Naive thymus-derived CD4-positive, alpha-beta T cell (primary cell): ENCODE measurements at places on chromosomes 12 and 14. TPM values are rescaled to one million over a fixed set of nuclear protein-coding genes. Genes with fewer than 3 reads are reported as not detected.

- no peaks in the 10 kb centered on the region for H3K36me3 ChIP-seq
- DNase-seq = no peak
- no peaks in the 10 kb centered on the region for H3K27me3 ChIP-seq
- H3K4me3 ChIP-seq = no peak overlapping the region
- no peaks in the 10 kb centered on the region for H3K4me1 ChIP-seq
These were observed 67.8 kb downstream of the HMGA2 start for GRCh38 chr12:65891987-65892481.

GRCh38 chr14:55245657-55246268 lies 25.5 kb upstream of the FBXO34 start:
- no peak overlapping the region for H3K4me3 ChIP-seq
- H3K27me3 ChIP-seq = no peaks in the 10 kb centered on the region
- no peak overlapping the region for H3K27ac ChIP-seq
- peak; percentile 45 for DNase-seq
- no peaks in the 10 kb centered on the region for H3K4me1 ChIP-seq

DNA sequence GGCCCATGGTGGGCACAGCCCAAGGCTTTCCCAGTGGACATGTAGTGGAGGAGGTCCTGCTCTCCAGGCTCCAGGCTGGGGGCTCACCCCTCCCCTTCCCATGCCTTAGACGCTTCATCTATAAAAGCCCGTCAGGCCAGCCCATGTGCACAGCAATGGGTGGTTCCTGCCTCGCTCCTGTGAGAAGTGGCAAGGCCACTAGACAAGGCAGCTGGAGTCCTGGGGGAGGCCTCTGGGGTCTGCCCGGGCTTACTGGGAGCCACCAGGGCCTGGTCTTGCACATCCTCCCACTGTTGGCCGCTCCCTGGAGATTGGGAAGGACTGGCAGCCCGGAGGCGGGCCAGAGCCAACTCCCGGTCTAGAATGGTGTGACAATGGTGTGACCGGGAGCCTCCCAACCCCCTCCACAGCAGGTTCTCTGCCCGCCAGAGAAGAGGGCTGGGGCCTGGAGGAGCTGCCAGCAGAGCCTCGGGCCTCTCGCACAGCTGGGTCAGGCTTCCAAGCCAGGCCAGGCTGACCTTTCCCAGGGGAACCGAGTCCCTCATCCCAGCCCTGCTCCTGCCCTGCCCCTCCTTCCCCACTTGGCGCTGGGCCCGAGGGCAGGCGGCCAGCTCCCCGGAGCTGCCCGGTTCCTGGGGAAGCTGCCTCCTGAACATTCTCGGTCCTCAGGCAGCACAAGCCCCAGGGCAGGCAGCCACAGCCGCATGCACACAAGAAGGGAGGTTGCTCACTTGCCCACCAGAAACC lies 97.9 kb downstream of the RFLNA start:
- peaks cover 20% of the 10 kb centered on the region for H3K4me1 ChIP-seq
- no peak overlapping the region for H3K27ac ChIP-seq
- DNase-seq = no peak
- no peaks in the 10 kb centered on the region for H3K27me3 ChIP-seq
- no peak overlapping the region for H3K4me3 ChIP-seq

GRCh38 chr12:124289634-124290600 lies 5.0 kb upstream of the RFLNA start:
- H3K27me3 ChIP-seq = no peaks in the 10 kb centered on the region
- no peak overlapping the region for H3K27ac ChIP-seq
- no peak for DNase-seq
- no peak overlapping the region for H3K4me3 ChIP-seq
- no peaks in the 10 kb centered on the region for H3K36me3 ChIP-seq
- H3K4me1 ChIP-seq = no peaks in the 10 kb centered on the region

GRCh38 chr12:84696908-84697540 lies 215.6 kb downstream of the SLC6A15 start:
- no peak overlapping the region for H3K4me3 ChIP-seq
- no peaks in the 10 kb centered on the region for H3K4me1 ChIP-seq
- DNase-seq = no peak
- no peaks in the 10 kb centered on the region for H3K27me3 ChIP-seq

- H3K36me3 ChIP-seq = no peaks in the 10 kb centered on the region
- H3K27me3 ChIP-seq = no peaks in the 10 kb centered on the region
- H3K4me3 ChIP-seq = no peak overlapping the region
- no peak for DNase-seq
These were observed 116.2 kb downstream of the LRRIQ1 start for GRCh38 chr12:85152311-85152729.

DNA sequence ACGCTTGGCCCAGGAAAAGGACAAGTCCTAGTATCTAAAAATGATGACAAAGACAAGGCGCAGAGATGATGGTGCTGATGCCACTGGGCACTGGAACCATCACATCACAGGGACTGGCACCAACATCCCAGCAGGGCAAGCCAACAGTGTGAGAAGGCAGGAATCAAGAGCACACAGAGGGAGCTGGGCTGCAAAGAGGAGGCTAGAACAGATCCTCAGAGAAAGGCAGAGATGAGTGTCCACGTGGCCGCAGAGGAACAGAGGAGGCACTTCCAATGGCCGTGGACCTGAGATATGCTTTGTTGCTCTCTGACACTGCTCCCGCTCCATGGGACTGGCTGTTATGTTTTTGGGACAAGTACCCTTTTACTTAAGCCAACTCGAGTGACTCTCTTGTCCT lies 17.9 kb downstream of the FOXN3 start:
- H3K27me3 ChIP-seq = no peaks in the 10 kb centered on the region
- H3K4me3 ChIP-seq = no peak overlapping the region
- no peaks in the 10 kb centered on the region for H3K4me1 ChIP-seq
- H3K27ac ChIP-seq = no peak overlapping the region
- DNase-seq = no peak
- no peaks in the 10 kb centered on the region for H3K36me3 ChIP-seq

DNA sequence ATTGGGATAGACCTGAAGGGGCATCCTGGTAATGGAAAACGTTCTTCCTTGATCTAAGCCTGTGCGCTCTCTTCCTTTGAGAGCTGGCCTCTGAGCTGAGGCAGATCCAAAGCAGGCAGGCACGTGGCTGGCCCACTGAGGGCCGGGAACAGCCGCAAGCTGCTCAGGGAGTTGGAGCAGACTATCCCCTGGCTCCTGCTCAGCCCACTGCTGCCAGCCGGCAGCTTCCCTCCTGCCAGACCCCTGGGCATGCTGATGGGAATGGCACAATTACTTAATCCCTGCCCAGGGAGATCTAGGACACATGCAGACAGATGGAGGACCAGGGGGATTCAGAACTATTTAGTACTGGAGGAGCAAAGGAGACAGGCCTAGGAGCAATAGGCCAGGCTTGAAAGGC lies 14.4 kb downstream of the NEUROD4 start:
- peaks cover 15% of the 10 kb centered on the region for H3K4me1 ChIP-seq
- no peak overlapping the region for H3K27ac ChIP-seq
- H3K36me3 ChIP-seq = no peaks in the 10 kb centered on the region
- H3K27me3 ChIP-seq = no peaks in the 10 kb centered on the region
- no peak overlapping the region for H3K4me3 ChIP-seq
- no peak for DNase-seq

DNA sequence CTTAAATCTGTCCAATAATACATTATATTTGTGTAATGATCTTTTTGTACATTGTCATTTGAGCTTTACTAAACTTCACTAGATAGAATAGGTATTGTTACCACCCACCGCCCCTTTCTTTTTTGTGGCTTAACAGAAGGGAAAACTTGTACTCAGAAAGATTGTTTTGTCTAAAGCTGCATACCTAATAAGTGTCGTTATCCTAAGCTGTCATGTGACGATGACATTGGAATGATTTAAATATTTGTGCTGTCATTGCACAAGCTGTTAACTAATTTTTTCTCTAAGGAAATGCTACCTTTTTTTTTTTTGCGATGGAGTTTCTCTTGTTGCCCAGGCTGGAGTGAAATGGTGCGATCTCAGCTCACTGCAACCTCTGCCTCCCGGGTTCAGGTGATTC lies 3.6 kb downstream of the DIP2B start:
- H3K27me3 ChIP-seq = no peaks in the 10 kb centered on the region
- peak overlapping the region; percentile 93 for H3K27ac ChIP-seq
- peaks cover 7% of the 10 kb centered on the region for H3K36me3 ChIP-seq

- DNase-seq = no peak
- H3K36me3 ChIP-seq = no peaks in the 10 kb centered on the region
- H3K4me1 ChIP-seq = no peaks in the 10 kb centered on the region
- no peak overlapping the region for H3K27ac ChIP-seq
- H3K4me3 ChIP-seq = no peak overlapping the region
These were observed 728.7 kb downstream of the GALC start for GRCh38 chr14:87264272-87264785.

DNA sequence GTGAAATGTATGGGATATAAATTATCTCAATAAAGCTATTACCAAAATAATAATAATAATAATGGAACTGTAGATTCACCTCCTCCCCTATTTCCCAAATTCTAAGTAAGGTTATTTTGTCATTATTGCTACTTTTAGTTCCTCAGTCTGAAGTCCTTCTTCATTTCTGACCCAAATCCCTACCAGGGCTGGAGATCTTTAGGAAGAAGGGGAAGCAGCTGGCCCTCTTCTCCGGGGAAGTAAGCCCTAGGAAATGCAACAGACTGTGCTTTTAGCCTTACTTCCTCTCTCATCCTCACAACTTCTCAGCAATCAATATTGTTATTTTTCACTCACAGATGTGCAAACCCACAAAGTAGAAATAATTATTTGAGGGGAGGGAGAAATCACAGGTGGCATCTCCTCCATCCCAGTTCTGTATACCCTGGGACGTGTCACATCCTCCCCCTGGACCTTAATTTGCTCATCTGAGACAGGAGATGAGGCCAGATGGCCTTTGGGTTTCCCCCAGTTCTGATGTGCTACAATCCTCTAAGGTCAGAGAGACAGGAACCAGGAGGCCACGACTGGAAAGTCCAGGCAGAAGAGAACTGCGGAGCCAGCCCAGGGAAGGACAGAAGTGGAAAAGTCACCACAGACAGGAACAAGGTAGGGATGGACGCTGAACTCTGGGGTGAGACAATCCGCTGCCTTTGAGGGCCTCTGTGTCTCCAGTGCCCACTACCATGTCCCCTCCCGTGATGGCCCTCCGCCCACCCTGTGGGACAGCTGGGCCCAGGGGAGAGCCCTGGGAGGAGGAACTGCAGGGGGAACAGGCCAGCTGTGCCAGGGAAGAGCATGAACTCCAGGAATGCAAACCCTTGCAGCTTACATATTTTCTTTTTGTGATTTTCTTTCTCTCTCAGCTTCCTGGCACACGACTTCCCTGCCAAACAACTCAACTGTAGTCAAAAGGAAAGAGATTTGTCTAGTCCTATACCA lies 10.6 kb upstream of the TNFRSF1A start:
- H3K4me3 ChIP-seq = no peak overlapping the region
- H3K36me3 ChIP-seq = no peaks in the 10 kb centered on the region
- H3K4me1 ChIP-seq = no peaks in the 10 kb centered on the region
- H3K27me3 ChIP-seq = no peaks in the 10 kb centered on the region

DNA sequence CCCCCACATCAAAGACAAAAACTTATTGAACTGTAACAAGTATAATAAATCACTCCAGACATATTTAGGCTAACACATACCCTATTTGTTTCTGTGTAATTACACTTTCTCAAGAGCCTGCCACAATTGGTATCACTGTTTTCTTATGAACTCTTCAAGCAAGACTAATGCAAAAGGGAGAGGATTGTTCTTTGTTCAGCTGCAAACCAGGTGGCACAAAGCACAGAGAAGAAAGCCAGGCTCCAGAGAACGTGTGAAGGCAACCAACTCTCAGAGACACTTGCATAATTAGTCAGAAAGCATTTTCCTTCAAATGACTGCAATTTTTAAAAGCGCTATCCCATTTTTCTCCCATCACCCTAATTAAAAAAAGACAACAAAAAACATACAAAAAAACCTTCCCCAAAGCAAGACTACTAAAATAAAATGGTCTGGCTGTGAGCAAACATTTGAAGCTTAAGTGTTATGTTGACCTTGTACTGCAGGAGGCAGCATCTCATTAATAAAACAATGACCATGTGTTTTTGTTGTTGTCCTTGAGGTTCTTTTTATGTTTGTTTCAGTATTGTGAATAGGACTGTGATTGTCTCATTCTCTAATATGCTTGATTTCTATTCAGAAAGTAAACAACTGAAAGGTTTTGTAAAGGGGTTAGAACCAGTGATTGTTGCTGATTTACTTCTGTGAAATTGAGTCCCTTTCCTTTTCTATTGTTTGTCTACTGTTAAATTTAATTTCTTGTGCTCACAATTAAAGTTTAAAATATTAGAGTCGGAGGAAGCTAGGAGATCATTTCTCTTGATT lies 452.7 kb upstream of the PDE3A start:
- no peak overlapping the region for H3K27ac ChIP-seq
- H3K36me3 ChIP-seq = no peaks in the 10 kb centered on the region
- no peak for DNase-seq
- no peak overlapping the region for H3K4me3 ChIP-seq

DNA sequence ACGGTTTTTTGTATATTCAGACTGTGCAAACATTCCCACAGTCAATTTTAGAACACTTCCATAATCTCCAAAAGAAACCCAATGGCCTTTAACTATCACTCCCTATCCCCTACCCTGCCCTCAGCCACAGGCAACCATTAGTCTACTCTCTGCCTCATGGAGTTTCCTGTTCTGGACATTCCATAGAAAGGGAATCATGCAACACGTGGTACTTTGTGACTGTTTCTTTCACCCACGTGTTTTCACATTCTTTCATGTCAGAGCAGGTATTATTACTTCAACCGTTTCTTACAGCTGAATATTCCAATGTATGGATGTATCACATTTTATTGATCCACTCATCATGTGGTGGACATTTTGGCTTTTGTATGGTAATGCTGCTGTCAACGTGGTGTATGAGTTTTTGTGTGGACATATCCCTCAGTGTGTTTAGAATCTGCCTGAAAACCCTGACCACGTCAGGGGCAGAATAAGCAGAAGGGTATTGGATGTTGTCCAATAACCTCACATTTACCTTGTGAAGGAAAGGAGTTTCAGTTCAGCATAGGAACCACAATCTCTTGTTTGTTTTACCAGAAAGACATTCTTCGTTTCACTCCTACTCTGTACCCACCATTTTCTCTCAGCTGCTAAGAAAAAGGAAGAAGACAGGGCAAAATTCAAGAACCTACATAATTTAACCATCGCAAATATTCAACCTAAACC lies 107.5 kb upstream of the DYRK2 start:
- DNase-seq = no peak
- peaks cover 4% of the 10 kb centered on the region for H3K4me1 ChIP-seq
- H3K27ac ChIP-seq = no peak overlapping the region
- no peaks in the 10 kb centered on the region for H3K27me3 ChIP-seq
- H3K4me3 ChIP-seq = no peak overlapping the region
- H3K36me3 ChIP-seq = no peaks in the 10 kb centered on the region

Gene MYL6B
- 3.7 TPM for total RNA-seq

Gene DEGS2
- total RNA-seq = 0.19 TPM

Gene DTD2
- 13.4 TPM for total RNA-seq

Gene KCNH3
- 2.3 TPM for total RNA-seq

Gene GRIP1
- 3.1 TPM for total RNA-seq

Gene CLEC1B
- total RNA-seq = not detected

Gene TMPRSS12
- not detected for total RNA-seq

Gene CPNE6
- not detected for total RNA-seq

Gene CLEC6A
- total RNA-seq = 0.34 TPM
